AG09319 (cell line): ENCODE measurements at places on chromosomes 4 and X.

- DNase-seq, result no peak
Observed at GRCh38 chr4:188779581-188779980, 640.3 kb downstream of the TRIML1 start.

GRCh38 chr4:189792924-189793618 lies 147.6 kb upstream of the FRG1 start:
- no peak for DNase-seq

GRCh38 chr4:149292425-149293007 lies 523.1 kb downstream of the IQCM start:
- DNase-seq, result no peak

DNA sequence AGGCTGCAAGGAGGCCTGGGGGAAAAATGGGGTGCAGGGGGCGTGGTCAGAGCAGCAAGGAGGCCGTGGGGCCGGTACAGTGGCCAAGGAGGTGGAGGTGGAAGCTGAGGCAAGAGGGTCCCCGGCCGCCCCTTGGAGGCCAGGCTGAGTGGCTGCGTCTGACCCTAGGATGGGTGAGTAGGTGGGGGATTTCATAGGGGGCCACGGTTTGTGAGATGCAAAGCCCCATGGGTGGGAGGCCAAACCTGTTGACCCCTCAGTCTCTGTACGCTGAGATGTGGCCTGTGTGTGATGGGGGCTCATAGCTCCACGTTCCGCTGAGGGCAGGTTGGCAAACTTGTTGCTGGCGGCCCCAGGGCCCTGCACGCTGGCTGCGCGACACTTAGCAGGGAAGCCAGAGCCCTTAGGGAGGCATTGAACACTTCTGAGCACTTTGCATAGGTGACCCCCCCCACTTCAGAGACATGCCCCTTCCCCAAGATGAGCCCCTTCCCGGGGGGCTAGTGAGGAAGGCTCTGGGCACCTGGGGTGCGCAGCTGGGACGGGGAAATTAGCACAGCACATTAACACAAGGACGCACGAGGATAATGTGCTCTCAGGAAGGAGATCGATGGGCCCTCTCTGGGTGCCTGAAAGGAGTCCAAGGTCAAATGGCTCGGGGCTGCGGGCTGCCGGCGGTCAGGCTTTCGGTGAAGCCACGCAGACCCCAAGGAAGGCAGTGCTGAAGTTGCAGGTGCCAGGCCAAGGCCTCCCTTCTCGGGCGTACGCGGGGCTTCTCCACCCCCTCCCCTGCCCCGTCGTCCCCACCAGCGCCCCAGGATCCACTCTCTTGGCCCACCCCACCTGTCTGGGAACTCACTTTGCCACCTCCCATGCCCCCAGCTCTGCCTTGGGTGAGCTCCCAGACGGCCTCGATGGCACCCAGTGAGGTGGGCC lies 107.4 kb downstream of the HMX1 start:
- DNase-seq, result no peak

- no peak for DNase-seq
Observed at GRCh38 chrX:66020631-66021334, 19.1 kb downstream of the VSIG4 start.
